ENCODE measurements at places on chromosomes 4 and X.

GRCh38 chr4:11259837-11260236, 168.9 kb downstream of the HS3ST1 start:
- ATAC-seq: no peak

GRCh38 chr4:2441393-2442174, 22.8 kb downstream of the CFAP99 start:
- ATAC-seq: peak; percentile 94

DNA sequence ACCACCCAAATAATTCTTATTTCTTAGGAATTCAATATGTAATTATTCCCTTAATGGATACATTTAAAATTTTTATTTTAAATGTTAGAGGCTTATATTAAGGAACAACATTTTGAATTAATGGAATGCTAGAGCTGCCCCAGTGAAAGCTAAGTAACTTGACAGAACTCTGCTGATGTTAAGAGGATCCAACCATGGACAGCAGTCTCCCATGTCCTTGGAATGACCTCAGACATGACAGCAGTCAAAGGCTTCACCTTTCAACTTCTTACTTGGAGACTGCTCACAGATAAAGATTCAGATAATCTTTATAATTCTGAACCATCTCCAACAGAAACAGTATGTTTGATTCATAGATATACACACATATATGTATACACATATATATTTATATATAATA, 17.2 kb downstream of the PDLIM3 start:
- ATAC-seq: no peak

DNA sequence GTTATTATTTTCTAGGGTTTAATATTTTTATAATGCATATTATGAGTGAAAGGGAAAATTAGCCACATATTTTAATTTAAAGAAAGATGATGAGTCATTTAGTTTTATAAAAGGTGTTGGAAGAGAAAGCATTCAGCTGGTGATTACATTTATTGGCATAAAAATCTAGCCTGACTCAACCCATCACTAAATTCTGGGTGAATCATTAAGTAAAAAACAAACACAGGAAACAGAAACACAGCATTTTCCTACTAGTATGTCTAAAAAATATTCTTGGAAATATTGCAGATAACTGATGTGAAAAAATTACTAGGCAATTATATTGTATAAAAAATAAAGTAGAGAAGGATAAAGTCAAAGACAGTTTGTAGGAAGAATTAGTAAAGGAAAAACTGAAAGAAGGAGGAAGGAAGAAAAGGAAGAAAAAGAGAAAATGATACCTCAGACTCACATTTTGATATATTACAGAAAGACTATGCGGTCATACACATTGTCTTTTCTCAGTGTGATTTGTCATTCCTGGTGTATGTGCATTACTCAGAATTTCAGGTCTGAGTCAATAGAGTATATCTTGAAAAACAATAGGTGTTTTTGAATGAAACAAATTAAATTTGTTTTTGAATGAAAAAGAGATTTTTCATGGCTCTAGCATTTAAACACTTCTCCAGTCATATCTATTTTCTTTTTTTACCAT, 48.0 kb upstream of the SPOCK3 start:
- no peak for ATAC-seq

- peak; percentile 53 for ATAC-seq
These were observed 837.4 kb downstream of the TRIML1 start for GRCh38 chr4:188976644-188977115.

DNA sequence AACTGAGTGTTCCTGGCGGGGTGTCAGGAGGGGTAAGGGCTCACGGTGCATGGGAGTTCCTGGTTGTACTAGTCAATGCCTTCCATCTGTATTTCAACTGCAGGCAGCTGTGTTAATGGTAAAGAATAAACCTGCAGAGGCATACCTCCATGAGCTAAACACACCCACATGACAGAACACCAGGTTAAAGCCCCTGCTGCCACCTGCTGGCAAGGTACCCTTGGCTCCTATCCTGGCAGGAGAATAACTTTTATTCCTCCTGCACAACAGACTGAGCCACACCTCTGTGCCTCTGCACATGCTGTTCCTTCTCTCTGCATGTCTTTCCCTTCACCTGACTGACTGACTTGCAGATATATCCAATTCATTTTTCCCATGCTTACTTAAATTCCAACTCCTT, 11.1 kb downstream of the ITIH6 start:
- ATAC-seq: peak; percentile 49

DNA sequence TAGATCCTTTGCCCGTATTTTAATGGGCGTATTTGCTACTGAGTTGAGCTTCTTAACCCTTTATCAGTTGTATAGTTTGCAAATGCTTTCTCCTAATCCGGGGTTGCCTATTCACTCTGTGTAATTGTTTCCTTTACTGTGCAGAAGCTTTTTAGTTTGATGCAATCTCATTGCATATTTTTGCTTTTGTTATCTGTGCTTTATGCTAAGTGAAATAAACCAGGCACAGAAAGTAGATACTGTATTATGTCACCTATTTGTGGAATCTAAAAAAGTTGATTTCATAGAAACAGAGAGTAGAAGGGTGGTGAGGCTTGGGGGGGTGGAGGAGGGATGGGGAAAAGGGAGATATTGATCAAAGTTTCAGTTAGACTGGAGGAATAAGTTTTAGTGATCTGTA, 17.7 kb downstream of the OGT start:
- ATAC-seq: no peak

- no peak for ATAC-seq
These were observed 134.1 kb downstream of the COX18 start for GRCh38 chr4:72935462-72935861.

GRCh38 chrX:118666521-118666920, 60.9 kb upstream of the IL13RA1 start:
- ATAC-seq: no peak

- peak; percentile 94 for ATAC-seq
These were observed 189.0 kb upstream of the HCCS start for GRCh38 chrX:10922159-10922558.

GRCh38 chr4:139078926-139079325, 63.3 kb downstream of the NOCT start:
- ATAC-seq: no peak

- ATAC-seq: no peak
These were observed 3.6 kb downstream of the IRS4 start for GRCh38 chrX:108732630-108733321.

DNA sequence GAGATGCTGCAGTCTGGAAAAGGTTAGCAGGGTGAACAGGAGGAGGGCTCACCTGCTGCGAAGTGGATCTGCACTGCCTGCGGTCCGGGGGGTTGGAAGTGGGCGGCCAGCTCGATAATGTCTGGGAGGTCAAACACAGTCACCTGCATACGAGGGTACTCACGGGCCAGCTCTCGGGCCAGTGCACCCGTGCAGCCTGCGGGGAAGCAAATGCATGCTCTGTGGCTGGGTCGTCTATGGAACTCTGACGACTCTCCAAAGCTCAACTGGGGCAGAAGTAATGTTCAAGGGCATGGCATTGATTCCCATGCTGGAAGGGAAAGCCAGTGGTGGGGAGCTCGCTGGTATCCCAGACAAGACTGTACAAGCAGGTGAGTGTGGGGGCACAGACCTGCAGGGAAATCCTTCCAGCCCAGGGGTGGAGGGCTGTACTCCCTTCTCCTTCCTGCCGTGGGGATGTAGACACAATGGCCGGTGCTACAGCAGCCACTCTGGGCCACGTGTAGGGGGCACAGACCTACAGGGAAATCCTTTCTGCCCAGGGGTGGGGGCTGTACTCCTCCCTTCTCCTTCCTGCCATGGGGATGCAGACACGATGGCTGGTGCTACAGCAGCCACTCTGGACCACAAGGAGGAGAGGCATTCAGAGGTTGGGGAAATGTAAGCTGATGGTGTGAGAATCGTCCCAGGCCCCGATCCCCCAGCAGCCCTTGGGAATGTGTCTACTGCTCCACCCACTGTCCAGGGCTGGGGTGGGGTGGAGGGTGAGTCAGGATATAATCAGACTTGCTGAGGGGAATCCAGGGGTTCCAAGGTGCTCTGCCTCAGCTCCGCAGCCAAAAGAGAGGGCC, 26.2 kb upstream of the SLC25A6 start:
- ATAC-seq: no peak

DNA sequence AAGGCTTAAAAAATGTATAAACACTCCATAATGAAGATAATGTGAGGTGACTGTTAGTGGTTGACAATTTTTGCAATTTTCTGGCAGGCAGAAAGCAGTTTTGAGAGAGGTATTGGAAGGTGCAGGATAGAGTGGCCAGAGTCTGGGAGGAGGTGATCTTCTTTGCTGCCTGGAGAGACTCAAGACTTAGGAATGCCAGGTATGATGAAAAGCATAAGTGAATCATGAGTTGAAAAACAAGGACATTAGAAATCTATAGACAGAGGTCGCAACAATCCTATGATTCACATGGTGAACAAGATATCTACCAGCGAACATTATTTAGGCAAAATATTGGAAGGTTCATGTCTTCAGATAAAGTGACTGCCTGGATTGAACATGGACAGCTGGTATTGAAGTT, 118.5 kb downstream of the CFAP299 start:
- ATAC-seq: peak; percentile 71

DNA sequence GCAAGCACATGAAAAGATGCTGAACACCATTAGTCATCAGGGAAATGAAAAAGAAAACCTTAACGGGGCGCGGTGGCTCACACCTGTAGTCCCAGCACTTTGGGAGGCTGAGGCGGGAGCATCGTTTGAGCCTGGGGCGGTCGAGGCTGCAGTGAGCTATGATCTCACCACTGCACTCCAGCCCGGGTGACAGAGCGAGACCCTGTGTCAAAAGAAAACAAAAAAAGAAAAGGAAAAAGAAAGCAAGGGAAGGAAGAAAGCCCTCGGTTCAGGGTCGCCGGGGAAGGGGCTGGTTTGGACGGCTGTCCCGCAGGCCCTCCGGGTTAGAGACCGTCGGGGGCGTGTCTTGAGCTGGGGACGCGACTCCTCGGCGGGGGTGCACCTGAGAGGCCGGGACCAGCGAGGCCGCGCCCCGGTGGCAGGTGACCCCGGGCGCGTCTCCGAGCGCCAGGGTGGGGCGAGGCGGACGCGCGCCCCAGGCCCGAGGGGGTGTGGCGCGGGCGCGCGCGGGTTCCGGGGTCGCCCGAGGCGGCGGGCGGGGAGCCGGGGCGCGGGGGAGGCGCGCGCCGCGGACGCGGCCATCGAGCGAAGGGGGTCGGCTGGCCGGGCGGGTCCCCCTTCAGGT, 478 bp upstream of the PLXNA3 start:
- ATAC-seq: no peak

- no peak for ATAC-seq
These were observed 29.7 kb upstream of the LCORL start for GRCh38 chr4:18051281-18051680.

GRCh38 chr4:155640751-155641150, 25.9 kb upstream of the GUCY1A1 start:
- no peak for ATAC-seq

DNA sequence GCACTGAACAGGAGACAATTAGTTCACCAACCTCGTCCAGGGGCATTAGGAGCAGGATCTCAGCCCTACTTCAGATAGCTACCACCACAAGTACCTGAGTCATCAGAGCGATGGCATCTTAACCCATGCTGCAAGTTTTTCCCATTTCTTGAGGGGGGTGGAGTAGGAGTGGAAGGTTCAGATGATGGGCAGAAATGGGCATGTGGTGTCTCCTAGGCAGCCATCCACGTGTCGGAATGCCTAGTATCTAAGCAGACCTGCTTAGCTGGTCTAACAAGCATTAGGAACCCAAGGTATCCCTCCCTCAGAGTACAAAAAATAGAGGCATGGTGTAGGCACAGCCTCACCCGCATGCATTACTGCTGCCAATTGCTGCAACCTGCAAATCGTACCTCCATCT, 159.1 kb upstream of the DGKK start:
- ATAC-seq: no peak

- no peak for ATAC-seq
These were observed 54.1 kb downstream of the RPS6KA3 start for GRCh38 chrX:20212486-20213089.

DNA sequence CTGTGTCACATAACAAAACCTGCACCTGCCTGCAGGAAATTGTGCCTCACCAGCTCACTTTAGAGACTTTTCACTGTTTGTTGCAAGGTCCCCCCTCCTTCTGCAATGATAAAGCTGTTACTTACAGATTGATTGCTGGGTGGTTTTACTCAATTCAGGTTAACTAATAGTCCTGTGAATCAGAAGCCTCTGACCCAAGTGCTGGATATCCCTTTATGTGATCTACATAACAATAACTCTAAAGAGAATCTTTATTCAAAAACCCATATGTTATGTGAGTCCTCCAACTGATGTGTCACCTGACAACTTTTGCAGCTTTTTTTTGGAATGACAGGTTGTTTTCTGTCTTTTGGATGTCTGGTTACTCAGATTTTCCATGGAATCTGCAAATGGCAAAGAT, 2323.6 kb upstream of the TENM3 start:
- no peak for ATAC-seq

- no peak for ATAC-seq
These were observed 1133.8 kb downstream of the TECRL start for GRCh38 chr4:63275491-63275890.

GRCh38 chrX:138777230-138777629, 65.7 kb upstream of the FGF13 start:
- ATAC-seq: no peak

- no peak for ATAC-seq
These were observed 58.8 kb downstream of the JAKMIP1 start for GRCh38 chr4:6141554-6141953.

- ATAC-seq: no peak
These were observed 2.0 kb upstream of the AP1S2 start for GRCh38 chrX:15856636-15857035.

- ATAC-seq: no peak
These were observed 116.1 kb downstream of the FAM53A start for GRCh38 chr4:1567808-1568581.

DNA sequence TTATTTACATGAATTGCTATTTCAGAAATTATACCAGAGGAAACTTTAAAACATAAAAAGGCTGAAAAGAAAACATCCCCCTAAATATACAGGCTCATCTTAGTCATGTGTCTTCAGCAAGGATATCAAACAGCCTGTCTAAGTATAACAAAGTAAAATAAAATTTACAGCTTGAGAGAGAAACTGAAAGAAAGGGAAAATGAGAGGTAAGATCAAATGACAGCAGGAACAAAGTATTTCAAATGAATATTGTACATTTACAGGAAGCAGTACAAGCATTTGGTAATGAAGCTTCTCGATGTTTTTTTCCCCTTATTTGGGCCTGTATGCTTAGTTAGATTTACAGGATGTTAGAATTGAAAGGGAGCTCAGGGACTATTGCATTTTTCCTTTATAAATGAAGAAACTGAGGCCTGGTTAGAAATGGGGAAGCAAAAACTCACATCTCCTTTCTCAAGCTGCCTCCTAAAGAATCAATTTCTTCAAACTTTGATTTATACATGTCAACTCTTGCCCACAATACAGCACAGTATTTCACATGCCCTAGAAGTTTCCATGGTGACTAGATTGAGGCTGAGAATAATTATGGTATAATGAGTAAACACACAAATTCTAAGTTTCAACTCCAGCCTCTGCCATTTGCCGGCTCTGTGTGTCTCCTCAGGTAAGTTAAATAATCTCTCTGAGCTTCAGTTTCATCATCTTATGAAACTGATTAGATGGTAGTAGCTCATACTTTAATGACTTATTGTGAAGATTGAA, 29.3 kb downstream of the DAPP1 start:
- ATAC-seq: no peak

- ATAC-seq: no peak
These were observed 258.1 kb downstream of the UNC5C start for GRCh38 chr4:95290702-95291101.

GRCh38 chrX:17679261-17679660, 58.0 kb upstream of the SCML1 start:
- no peak for ATAC-seq

- no peak for ATAC-seq
These were observed 92.3 kb upstream of the SLC7A11 start for GRCh38 chr4:138334346-138335016.

All from SK-N-SH treated with all-trans-retinoic acid at 6 μM for 48 hours (cell line).